ENCODE measurements at places on chromosomes 3 and 15.

GRCh38 chr3:172608575-172608974, 85.3 kb upstream of the TNFSF10 start:
- no peak for DNase-seq

GRCh38 chr3:13863382-13863952, 16.4 kb downstream of the WNT7A start:
- no peak for DNase-seq

DNA sequence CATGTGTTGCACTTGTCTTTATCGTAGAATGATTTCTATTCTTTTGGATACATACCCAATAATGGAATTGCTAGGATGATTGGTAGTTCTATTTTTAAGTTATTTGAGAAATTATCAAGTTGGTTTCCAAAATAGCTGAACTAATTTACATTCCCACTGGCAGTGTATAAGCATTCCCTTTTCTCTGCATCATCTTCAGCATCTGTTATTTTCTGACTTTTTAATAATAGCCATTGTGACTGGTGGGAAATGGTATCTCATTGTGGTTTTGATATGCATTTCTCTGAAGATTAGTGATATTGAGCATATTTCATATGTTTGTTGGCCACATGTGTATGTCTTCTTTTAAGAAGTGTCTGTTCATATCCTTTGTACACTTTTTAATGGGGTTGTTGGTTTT, 81.7 kb upstream of the NUDT16 start:
- no peak for DNase-seq

GRCh38 chr3:138942861-138943623, 3.9 kb downstream of the FOXL2 start:
- no peak for DNase-seq

- DNase-seq = no peak
These were observed 119.1 kb upstream of the PLCL2 start for GRCh38 chr3:16765661-16766060.

Measured in neural crest cell (in vitro differentiated cells).